ENCODE measurements at places on chromosomes 12 and 14.

DNA sequence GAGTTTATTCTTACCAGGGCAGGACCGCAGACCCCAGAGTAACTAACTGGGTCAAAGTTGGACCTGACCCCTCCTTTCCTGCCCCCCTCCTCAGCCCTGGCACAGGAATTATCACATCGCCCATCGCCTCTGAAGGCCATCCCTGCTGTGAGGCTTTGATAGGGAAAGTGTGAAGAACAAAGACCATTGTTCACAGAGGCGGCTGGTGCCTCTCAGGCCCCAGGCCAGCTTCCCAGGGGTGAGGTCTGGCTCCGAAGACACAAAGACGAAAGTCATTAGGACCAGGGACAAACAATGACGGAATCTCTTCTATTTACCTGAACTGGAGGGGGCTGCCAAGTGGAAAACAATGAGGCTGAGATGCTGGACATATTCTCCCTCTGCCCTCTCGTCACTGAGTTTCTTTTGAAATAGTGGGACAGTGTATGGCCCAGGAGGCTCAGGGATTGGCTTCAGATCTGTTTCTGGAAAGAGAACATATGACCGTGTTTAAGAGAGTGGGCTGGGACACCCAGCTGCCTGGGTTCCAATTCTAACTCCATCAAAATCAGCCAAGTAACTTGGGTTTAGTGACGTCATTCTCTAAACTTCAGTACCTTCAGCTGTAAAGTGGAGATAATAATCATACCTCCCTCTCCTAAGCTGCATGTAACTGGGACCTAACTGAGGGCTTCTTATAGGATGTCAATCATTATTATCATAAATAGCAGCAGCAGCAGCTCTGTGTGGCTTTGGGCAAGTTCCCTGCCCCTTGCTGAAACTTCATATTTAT, 769.4 kb downstream of the MED13L start:
- no peak for DNase-seq

- DNase-seq = no peak
These were observed 72.6 kb downstream of the LRP6 start for GRCh38 chr12:12194206-12194605.

DNA sequence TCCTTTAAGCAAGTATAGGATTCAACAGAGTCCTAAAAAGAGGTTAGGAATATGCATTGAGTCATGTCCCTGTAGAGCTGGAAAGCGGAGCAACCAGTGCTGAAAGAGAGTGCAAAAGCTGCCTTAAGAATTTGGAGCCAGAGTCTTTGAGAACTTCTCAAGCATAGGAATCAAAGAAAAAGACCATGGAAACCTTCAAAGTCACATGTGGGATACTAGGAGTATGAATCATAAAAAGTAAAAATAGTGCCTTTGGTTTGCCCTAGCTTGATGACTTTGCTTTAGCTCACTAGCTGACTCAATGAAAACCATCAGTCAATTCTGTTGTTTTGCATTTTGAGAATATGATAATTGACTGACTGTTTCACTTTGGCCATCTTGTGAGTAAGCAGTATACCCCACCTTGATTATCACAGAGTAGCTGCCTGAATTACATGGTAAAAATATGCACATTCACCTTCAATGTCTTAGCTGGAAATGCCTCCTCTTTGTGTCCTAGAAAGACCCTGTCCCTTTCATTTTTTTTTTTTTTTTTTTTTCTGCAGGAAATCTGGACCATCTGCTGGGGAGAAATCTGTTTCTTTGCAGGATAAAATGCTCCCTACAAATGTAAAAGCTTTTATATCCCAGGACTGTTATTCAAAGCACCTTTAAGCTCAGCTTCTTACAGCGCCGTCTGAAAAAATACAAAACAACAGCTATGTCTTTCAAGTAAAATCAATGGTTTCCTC, 248.6 kb upstream of the KRR1 start:
- DNase-seq = peak; percentile 67

DNA sequence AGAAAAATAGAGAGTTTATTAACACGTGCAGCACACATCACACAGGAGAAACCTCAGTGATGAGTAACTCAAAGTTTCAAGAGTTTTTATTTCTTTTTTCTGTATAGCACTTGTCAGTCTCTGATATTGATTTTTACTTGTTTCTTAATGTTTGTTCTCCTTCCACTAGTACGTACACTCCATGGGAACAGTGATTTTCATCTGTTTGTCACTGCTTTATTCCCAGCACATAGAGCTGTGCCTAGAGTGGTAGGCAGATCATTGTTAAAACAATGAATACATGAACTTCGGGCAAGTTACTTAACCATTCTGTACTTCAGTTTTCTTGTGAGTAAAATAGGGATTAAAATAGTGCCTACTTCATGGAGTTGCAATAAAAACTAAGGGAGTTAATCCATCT, 46.6 kb downstream of the ETV6 start:
- no peak for DNase-seq

DNA sequence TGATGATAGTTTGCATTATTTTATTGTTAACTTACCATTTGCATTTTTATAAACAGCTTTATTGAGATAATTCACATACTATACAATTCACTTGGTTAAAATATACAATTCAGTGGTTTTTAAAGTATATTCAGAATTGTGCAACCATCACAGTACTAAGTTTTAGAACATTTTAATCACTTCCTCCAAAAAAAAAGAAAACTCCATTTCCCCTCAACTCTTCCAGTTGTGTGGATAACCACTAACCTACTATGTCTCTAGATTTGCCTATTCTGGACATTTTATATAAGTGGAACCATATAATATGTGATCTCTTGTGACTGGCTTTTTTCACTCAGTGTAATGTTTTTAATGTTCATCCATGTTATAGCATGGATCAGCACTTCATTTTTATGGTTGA, 41.3 kb downstream of the WNK1 start:
- no peak for DNase-seq

GRCh38 chr12:76777765-76778216, 13.9 kb downstream of the ZDHHC17 start:
- no peak for DNase-seq

GRCh38 chr14:77306416-77306815, 14.3 kb downstream of the POMT2 start:
- DNase-seq = no peak

- DNase-seq = peak; percentile 17
These were observed 3.2 kb upstream of the OLR1 start for GRCh38 chr12:10174986-10175614.

- DNase-seq = no peak
These were observed 12.1 kb downstream of the GZMH start for GRCh38 chr14:24597403-24597802.

GRCh38 chr12:110281549-110282299, 677 bp downstream of the ATP2A2 start:
- no peak for DNase-seq

DNA sequence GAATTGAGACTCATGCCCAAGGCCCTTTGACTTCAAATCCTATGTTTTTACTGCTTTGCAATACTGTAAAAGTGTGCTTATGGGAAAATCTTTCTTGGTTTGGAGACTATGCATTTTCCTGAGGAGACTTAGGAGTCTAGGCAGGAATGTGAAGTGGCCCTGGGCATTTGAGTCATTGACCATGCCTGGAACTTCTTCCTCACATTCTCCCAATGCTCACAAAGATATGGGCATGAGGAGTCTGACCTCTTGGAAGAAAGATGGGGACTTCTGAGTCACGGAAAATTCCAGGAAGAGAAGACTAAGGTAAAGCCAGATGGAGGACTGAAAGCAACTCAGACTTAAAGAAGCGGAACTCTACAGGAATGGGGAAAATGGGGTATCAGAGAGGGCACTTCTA, 38.2 kb upstream of the ZNF641 start:
- DNase-seq = peak; percentile 1

DNA sequence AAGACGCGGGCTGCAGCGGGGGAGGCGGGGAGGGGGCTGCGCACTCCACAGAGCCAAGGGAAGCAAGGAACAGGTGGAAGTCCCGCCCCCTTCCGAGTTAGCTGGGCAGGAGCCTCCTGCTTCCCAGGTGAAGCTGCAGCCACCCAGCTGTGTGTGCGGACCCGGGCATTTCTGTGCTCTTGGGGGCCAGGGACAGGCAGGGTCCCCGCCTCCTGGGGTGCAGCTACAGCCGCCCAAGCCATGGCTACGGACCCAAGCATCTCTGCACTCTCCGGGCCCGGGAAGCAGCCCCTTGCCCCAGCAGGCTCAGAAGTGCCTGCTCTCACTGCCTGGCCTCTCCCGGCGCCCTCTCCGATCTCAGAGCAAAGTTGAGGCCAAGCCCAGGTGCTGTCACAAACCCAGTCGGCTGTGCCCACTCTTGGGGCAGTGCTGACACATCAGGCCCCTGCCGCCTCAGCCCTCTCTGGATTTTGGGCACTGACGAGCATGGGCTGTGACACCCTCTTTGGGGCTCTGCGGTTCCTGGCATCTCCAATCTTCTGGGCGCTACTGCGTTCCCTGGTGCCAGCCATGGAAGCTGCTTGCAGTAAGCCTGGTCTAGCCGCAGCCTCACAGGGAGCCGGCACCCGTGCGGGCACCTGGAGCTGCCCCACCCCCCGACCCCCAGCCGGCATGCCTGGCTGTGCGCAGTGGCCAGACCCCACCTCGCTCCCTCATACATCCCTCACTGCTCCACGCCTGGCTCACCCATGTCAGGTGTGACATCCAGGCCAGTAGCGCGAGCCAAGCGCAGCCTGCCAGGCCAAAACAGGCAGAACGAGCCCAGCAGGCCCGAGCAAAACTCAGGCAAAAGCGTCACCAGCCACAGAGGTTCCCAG, 8.5 kb upstream of the MGAT4C start:
- DNase-seq = no peak

GRCh38 chr14:20606190-20606901, 15.2 kb upstream of the RNASE12 start:
- no peak for DNase-seq

- DNase-seq = no peak
These were observed 460.2 kb downstream of the RAD51B start for GRCh38 chr14:68279777-68280233.

- DNase-seq = no peak
These were observed 2.2 kb downstream of the NELL2 start for GRCh38 chr12:44873898-44874297.

DNA sequence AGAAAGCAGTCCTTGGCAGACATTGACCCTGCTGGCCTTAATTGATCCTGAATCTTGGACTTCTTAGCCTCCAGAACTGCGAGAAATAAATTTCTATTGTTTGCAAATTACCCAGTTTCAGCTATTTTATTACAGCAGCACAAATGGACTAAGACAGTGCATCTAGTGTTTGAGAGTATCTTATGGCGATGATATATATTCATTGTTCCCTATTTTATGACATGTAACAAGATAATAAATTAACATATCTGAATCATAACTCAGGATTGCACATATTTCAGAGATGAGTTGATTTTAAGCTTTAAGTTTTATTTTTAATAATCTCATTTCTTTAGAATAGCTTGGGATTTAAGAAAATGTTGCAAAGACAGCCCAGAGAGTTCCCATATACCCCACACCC, 167.4 kb upstream of the FOXG1 start:
- no peak for DNase-seq

DNA sequence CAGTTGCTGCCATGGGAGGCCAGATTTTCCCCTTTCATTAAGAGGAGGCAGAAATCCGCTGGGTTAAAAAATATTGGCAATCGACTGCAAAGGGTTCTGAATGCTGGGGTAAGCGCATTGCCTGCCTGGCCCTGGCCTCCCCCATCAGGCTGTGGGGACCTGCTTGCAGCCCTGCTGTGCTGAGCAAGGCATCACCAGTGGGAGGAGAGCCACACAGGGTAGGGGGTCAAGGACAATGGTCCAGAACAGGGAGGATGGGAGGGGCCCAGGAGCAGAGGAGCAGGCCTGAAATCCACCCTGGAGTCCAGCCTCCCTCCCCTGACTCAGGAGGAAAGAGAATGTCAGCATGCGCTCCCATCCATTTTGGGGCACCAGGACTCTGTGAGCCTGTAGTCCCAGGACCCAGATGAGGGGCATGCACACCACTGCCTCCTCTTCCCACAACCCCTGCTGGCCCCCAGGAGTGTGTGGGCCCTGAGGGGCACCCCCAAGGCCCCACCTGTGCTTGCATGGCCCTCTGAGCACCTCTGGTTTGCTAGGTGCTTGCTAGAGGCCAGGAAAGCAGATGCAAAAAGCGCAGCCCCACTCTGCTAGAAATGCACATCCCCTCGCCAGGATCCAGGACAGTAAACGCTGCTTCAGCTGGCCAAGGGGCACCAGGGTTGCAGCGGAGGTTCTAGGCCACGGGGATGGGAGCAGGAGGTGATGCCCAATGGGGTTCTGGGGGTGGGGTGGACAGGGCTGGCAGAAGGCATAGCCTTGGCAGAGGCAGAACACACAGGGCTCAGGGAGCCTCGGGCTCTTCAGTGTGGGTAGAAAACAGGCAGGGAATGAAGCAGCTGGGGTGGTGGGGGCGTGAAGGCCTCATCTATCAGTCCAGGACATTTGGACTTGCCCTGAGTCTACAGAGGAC, 14.6 kb downstream of the TESC start:
- DNase-seq = no peak

DNA sequence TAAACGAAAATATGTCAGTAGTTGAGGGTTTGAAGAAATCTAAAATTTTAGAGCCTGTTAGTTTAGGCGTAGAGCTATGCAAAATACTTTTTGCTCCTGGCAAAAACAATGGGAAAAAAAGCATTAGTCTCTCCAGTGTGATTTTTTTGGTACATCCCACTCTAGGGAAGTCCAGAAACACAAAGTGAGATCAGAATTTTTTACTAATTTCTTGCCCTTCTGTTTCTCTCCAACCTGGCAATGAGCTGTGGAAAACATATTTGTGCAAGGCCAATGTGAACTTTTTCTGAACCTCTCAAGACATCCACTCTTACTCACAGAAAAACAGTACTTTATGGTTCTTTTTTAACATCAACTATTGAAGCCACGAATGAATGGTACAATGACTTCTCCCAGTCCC, 56.9 kb upstream of the DCN start:
- DNase-seq = no peak

DNA sequence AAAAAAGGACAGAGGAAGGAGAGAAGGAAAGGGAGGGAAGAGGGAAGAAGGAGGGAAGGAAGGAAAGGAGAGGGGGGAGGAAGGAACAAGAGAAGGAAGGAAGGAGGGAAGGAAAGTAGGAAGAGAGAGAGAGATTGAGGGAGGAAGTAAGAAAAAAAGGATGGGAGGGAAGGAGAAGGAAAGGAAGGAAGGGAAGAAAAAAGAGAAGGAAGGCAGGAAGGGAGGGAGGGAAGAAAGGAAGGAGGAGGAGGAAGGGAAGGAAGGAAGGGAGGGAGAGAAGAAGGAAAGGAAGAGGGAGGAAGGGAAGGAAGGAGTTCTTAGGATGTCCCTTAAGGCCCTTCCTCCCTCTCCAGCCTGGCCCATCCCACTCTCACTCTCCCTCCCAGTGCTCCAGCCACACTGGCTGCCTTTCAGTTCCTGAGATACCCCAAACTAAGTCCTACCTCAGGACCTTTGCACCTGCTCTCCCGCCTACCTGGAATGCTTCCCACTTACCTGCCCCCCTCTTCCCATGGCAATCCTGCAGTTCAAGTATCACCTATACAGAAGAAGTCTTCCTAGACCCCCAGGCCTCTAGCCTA, 21.7 kb upstream of the MSI1 start:
- no peak for DNase-seq

GRCh38 chr12:125996443-125996842, 931.2 kb downstream of the AACS start:
- DNase-seq = no peak
